ENCODE measurements at places on chromosomes 7 and 10. TPM values are rescaled to one million over a fixed set of nuclear protein-coding genes. Genes with fewer than 3 reads are reported as not detected.

Gene PTPRZ1
- 0.36 TPM for polyA plus RNA-seq

- peak; percentile 51 for DNase-seq
Measured at GRCh38 chr7:74627661-74628411, 29.7 kb upstream of the GTF2I start.

Gene PLPP4
- polyA plus RNA-seq: not detected

Gene TRIM73
- 0.55 TPM for polyA plus RNA-seq

Gene CCL24
- not detected for polyA plus RNA-seq

DNA sequence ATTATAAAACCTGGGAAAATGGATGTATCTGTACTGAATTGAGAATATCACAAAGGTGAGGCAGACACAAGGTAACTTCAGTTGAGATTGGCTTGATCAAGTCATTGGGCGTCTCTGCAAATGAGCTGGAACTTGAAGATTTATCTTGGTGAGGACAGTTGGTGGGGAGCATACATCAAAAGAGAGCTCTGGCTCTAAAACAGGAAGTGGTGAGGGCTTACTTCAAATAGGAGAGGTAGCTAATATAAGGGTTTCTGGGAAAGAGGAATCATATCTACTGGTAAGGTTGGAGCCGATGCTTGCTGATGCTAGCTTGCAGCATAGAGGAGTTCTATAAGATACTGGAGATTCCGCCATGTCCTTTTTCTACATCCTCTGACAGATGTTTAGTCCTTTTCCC is 39.9 kb upstream of the FGL2 start:
- DNase-seq: no peak

Data from heart left ventricle (tissue), 16 donors.